ENCODE measurements at places on chromosomes 1 and 21.

GRCh38 chr1:244664353-244664752, 11.4 kb downstream of the DESI2 start:
- DNase-seq = no peak

DNA sequence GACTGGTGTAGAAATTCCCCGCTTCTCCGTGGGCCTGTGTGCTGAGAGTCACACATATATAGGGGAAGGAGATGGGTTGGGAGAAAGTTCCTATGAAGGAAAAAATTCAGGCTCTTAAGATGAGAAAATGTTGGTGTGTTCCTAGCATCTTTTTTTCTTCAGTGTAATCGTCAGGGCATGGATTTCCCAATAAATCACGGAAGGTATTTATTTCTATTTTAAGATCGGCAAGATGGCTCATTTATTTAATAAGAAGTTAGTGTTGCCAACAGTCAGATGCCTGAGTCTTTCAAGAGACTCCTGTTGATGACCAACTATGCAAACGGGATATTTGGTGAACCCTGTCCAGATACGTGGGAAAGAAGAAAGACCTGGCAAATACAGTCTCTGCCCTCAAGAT, 58.2 kb downstream of the TGFB2 start:
- no peak for DNase-seq

DNA sequence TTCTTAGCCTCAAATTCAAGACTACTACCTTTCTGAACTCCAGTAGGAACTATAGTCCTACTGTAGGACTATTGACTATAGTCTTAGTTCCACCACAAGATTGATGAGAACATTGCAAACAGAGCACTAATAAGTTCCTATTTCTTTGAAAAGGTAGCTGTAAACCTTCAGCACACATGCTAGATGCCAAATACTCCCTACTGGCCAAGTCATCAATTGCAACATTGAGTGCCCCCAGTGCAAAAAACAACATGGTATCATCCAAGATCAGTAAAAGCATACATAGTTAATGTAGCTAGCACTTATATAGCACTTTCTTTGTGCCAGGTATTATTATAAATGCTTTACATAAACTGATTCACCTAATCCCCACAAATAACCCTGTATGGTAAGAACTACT, 99.8 kb downstream of the MRPL39 start:
- no peak for DNase-seq

DNA sequence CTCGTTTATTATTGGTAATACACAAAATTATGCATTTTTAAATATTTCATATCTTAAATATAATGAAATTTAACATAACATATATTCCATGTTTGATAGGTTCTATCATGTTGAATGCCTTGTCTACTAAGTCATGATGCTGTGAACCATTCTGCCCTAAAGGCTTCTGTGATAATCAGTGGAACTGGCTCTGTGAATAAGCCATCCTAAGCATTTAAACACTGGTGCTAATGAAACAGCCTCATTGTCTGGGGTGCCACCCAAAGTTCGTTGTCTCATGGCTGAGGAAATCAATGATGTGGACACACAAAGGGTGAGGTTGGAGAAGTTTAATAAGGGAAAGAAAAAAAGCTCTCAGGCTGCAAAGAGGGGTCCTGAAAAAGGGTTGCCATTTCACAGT, 264.7 kb upstream of the ZRANB2 start:
- no peak for DNase-seq

DNA sequence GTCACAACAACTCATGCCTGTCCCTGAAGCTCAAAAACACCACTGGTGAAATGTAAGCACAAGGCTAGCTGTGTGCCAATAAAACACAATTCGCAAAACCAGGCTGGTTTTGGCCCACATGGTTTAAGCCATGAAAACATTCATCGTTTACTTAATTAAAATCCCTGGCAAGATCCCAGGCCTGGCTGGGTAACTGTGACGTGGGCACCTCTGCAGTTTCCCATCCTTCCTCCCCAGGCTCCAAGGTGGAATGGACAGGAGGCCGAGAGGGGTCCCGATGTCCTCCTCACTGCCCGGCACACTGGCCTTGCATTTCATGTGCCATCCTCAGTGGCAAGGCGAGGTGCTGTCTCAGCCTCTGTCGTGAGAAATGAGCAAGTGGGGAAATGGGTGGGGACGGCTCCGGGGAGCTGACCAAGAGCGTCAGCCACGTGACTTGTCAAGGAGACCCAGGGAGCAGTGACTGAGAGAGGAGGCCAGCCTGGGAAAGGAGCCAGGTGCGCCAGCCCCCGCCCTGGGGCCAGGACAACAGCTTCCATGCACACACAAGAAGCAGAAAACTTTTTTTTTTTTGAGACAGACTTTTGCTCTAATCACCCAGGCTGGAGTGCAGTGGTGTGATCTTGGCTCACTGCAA, 153.1 kb upstream of the RAB4A start:
- DNase-seq = peak; percentile 42
